Stimulated activated CD4-positive, alpha-beta T cell treated with anti-CD3 and anti-CD28 coated beads, Interleukin-1b, Interleukin-23, amount 100 ng/mL, for 1 hour (primary cell): ENCODE measurements at places on chromosomes 12 and 14.

DNA sequence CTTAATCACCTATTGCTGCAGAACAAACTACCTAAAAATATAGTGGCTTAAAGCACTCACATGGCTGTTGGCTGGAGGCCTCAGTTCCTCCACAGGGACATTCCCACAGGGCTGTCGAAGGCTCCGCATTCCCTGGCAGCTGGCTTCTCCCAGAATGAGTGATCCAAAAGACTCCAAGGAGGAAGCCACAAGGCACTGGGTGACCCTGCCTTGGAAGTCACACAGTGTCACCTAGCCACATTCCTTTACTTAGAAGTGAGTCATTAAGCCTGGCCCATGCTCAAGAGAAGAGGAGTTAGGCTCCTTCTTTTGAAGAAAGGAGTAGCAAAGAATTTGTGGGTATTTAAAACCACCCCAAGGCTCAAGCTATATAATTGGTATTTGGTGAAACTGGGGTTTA is 63.9 kb upstream of the MAP1LC3B2 start:
- DNase-seq, result no peak

GRCh38 chr14:88089445-88089844 is 84.5 kb downstream of the GPR65 start:
- DNase-seq, result no peak

DNA sequence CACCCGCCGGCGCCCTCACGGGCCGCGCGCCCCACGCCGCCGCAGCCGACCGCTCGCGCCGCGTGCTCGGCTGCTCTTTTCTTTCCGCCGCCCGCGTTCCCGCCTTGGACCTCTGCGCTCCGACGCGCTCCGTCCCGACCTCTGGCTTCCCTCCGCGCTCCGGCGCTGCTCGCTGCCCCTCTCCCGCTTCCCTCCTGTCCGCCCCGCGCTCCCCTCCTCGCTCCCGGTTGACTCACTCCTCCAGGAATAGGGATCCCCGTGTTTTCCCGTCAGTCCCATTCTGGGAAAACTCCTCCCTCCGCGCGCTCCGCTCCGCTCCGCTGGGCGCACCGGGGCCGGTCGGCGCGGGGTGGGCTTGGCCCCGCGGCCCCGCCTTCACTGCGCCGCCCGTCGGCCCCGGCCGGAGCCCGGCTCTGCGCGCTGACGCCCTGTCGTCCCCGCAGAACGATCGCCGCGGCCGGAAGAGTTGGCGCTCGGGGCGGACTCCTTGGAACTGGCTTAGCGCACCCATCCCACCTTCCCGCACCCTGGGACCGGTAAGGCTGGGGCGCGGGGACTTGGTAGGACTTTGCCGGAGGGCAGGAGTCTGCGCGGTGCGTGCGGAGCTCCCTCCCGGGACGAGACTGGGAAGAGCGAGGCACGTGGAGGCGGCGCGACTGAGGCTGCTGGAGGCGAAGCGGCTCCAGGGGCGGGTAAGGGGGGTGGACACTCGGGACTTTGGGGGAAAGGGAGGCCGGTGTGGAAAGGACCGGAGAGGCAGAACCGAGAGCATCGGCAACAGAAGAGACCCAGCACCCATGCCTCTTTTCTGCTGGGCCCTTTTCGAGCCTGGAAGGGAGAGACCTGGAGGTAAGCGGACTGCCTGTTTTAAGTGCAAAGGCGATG is 550 bp downstream of the TEAD4 start:
- no peak for DNase-seq

DNA sequence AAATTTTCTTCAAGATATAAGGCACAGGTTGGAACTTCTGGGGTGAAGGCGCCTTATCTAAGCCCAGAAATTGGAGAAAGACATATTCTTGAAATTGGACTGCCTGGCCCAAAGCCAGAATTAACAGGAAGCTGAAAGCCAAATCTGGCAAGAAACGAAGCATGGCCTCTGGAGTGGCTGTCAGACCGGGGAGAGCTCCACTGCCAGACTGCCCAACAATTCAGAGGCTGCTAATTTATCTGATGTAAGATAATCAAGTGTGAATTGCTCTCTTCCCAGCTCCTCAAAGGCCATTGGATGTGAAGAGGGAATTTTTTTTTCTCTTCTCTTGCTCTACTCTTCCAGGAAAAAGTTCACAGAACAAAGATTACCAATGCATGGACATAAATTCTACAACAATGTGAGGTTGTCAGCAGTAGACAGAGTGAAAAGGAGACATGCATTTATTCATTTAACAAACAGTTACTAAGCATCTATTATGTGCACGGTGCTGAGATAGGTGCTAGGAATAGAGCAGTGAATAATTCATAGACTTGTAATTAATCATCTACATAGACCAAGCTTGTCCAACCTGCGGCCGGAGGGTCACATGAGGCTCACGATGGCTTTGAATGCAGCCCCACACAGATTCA is at the start of gene GDF3:
TSS of gene GDF3 (minus strand) at position 210 of the 632 bp plus-strand sequence. CDS start at position 163, 47 bp downstream.
- no peak for DNase-seq

DNA sequence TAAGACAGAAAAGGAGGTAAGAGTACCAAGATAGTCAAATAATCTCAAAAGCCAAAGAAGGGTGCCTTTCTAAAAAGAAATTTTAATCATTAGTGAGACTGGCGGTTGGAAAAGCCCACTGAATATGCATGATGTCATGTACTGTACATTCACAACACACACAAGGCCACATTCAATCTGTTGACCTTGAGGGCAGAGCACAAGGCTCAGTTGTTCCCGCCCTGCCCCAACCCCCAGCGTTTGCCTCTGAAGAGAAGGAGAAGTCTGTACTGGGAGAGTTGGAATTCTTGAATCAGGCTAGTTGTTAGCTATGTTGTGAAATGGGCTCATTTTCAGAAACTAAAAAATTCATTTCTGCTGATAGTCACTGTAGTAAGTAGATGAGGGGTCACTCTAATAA is 50.2 kb upstream of the NID2 start:
- DNase-seq, result no peak

GRCh38 chr12:77687321-77687720 is 143.4 kb upstream of the NAV3 start:
- DNase-seq, result no peak

GRCh38 chr14:93343266-93343665 is 3.7 kb upstream of the COX8C start:
- DNase-seq, result no peak

- no peak for DNase-seq
Observed at GRCh38 chr12:88628856-88629509, 48.7 kb upstream of the KITLG start.

GRCh38 chr12:123109319-123109772 is 41.5 kb downstream of the PITPNM2 start:
- DNase-seq, result no peak

GRCh38 chr14:100137173-100137572 is 22.3 kb downstream of the DEGS2 start:
- DNase-seq, result no peak

- DNase-seq, result no peak
Observed at GRCh38 chr12:111650912-111651311, 34.8 kb downstream of the BRAP start.

DNA sequence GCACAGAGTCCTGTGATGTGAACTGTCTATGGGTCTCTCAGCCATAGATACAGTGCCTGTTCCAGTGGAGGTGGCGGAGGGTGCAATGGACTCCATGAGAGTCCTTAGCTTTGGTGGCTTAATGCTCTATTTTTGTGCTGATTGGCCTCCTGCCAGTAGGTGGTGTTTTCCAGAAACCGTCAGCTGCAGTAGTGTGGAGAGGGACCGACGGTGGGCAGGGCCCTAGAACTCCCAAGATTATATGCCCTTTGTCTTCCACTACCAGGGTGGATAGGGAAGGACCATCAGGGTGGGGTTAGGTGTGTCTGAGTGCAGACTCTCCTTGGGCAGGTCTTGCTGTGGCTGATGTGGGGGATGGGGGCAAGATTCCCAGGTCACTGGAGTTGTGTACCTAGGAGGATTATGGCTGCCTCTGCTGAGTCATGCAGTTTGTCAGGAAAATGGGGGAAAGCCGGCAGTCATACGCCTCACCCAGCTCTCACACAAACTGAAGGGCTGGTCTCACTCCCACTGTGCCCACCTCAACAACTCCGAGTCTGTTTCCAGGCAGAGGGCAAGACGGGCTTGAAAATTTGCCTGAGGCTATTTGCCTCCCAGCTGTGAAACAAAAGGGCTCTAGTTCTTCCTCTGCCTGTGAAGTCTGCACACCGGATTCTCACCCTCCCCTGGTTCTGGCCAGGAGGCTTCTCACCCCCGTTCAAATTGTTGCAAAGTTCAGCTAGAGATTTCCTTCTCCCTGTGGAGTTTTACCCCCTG is 24.9 kb upstream of the ZDHHC17 start:
- no peak for DNase-seq
